Myocyte (in vitro differentiated cells): ENCODE measurements at places on chromosomes 2 and 18.

DNA sequence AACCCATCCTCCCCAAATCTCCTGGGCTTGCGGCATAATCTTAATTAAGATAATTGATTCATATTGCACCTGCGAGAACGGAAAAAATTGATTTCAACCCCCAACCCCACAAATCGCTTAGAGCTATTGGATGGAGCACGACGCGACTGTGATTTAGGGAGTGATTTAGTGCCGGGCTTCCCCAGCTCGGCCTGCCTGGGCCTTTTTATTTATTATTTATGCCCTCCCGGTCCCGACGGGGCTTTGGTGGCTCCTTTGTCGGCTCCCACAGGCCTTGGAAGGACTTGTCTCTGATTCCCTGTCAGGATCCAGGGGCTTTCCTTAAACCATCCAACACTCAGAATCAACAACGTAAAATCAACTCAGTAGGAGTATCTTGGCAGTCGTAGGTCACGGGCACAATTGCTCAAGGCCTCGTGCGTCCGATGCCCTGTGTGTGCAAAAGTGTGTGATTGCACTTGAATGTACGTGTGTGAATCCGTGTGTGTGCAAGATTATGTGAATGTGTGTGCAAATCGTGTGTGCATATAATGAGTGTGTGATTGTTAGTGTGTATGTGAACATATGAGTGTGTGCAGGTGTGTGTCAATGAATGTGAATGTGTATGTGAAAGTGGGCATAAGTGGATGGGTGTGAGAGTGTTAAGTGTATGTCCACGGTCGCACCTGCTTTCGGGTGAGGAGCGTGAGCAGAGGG lies 4.3 kb upstream of the NEUROD1 start:
- DNase-seq, result no peak

- no peak for DNase-seq
Observed at GRCh38 chr2:102253753-102254150, 57.6 kb upstream of the IL1RL1 start.

GRCh38 chr2:105775809-105776559 lies 31.3 kb downstream of the NCK2 start:
- no peak for DNase-seq

GRCh38 chr2:222613715-222614331 lies 42.1 kb downstream of the FARSB start:
- DNase-seq, result peak; percentile 55

- peak; percentile 29 for DNase-seq
Observed at GRCh38 chr2:108573061-108573460, 38.8 kb downstream of the LIMS1 start.

DNA sequence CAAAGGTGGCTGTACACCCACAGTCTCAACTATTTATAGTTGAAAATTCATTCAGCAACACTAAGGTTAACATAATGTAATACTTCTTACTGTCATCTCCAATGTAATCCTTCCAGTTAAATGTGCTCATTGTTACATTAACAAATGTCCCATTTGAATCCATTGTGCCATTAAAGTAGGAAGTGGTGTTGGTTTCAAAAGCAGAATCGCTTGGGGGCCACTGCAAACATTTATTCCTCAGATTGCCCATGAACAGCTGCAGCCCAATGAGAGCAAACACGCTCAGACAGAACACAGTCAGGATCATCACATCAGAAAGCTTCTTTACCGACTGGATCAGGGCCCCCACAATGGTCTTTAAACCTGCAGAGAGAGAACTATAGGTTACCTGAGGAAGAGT lies 41.4 kb downstream of the SCN3A start:
- DNase-seq, result peak; percentile 4

GRCh38 chr2:65430603-65431420 lies 1.6 kb downstream of the SPRED2 start:
- DNase-seq, result peak; percentile 73

DNA sequence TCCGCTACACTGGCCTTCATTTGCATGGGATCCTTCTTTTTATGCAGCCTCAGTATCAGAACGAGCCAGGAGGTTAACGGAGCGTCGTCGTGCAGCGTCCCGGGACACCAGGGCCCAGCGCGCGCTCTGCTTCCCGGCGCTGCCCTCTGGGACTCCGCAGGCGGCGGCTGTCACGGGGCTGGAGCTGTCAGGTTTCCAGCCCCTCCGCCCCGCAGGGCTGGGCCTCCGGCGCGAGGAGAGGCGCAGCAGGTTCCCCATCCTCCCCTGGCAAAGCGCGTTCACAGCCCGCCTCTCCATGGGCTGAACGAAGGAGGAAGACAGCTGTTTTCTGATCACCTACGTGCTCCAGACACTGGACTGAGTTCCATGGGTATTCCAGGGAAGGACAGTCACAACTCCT lies 12.5 kb upstream of the PAX8 start:
- no peak for DNase-seq

DNA sequence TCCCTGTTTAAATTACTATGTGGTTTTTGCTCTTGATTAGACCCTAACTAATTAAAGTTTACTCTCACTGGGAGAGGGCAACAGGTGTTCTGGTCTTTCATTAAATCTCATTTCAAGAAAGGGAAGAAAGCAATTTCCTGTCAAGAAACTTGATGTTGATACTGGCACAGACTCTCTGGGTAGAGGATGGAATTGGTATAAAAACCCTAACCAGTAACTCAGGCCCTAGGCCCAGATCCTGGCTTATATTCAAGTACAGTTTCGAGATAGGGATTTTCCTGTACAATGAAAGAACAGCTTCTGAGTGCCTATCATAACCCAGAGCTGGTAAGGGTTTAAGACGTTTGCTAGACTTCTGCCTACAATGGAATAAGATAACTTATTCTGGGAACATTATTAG lies 61.6 kb upstream of the ACYP2 start:
- no peak for DNase-seq

GRCh38 chr2:163157411-163157810 lies 318.8 kb upstream of the KCNH7 start:
- DNase-seq, result no peak

DNA sequence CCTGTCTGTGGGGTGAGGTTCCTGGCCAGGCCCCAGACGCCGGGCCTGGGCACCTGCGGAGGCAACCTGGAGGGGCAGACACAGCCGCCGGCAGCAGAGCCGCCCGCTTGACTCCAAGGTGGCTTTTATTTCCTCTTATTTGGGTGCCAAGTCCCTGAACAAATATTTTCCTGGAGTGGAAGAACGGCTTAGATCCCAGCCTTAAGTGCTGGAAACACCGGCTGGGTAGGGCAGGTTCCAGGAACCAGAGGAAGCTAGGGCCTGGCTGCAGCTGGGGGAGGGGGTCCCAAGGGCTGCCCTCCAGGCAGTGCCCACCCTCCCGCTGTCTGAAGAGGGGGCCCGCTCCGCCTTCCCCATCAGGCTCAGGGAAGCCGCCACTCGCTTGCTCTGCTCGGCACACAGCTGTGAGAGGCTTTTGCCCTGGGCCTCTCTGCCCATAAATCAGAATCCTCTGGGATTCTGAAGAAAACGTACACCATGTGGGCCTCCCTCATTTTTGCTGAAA lies 28.2 kb downstream of the SDC1 start:
- no peak for DNase-seq
